ENCODE measurements at places on chromosomes 1 and 21.

DNA sequence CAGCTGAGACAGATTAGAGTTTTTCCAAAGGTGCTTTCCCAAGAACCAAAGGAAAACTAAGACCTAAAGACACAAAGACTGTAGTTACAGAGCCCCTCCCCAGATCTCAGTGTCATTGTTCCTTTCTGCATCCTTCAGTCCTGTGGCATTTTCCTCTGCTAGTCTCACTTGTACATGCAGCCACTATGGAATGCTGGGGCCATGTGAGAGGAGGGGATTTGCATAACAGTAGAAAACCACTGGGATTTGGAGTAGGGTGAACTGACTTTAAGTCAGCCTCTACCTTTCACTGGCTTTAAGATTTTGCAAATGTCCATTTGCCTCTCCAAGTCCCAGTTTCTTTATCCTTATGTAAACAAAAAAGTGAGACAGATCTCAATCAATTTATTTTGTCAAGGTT lies 119.4 kb upstream of the F3 start:
- no peak for DNase-seq

DNA sequence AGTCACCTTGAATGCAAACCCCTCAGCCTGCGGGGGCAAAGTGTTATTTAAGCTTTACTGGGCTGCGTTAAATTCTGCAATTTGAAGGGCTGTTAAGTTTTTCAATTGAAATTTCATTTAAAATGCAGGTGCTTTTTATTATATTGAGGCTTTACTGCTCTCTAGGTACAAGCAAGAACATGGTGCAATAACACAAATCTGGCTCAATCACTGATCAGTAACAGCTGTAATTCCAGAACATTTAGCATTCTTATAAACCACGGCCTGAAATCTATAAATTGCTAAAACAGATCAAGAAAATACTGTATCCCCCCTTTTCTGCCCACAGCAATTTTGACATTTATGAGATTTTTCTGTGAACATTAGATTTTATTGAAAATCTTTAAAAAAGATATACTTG lies 322.8 kb downstream of the KCTD3 start:
- no peak for DNase-seq

DNA sequence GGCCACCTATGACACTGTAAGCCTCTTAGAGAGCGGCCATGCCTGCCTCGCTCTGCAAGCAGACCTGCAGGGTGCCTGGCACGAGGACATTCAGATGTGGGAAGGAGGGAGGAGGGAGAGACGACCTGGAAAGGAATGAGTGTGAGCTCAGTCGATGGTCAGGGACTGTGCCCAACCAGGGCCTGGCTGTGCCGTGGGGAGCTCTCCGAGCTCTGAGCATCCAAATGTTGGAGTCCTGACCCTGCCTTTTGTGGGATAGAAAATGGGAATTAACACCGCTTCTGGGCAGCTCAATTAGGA lies 7.3 kb downstream of the CSTB start:
- no peak for DNase-seq

DNA sequence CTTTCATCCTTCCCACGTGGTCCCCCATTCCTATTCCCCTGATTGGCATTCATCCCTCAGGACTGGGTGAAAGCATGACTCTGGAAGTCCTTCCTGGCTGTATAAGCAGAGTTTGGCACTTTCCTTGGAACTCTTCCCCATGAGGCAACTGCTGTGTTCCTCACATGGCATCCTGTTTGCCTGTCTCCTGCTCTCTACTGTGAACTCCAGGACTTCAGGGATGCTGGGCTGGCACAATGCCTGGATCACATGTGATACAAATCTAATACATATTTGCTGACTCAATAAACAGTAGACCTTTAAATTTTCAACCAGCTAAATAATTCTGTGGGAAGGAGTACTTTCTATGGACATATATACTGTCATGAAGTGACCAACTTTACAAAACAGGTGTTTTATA lies 46.8 kb upstream of the EDEM3 start:
- DNase-seq: no peak

- DNase-seq: no peak
These were observed 105.7 kb downstream of the PLPPR5 start for GRCh38 chr1:98898940-98899339.

DNA sequence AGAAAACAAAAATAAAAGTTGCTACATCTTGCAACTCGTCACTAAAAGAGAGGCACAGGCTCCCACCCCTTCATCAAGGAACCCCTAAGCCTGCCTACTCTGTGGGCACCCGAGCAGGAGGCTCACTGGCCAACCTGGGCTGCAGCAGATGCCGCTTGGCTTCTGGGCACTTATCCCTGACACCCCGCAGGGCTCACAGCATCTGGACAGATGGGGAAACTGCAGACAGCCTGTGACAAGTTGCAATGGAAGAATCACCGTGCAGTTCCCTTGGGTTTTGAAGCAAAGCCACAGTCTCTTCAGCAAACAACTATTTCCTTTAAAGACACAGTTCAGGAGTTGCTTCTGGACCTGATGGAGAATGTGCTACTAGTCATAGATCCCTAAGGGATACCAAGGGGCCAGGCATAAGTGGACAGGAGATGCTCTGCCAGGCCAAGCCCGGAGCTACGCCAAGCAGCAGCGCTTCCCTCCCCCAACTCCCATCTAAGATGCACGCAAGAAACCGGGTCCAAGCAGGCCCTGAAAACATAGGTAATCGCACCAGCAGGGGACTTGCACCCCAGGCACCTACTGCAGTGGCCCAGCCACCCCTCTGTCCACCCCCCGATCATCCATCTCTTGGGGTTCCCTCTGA lies 170.6 kb downstream of the NPHP4 start:
- peak; percentile 77 for DNase-seq

DNA sequence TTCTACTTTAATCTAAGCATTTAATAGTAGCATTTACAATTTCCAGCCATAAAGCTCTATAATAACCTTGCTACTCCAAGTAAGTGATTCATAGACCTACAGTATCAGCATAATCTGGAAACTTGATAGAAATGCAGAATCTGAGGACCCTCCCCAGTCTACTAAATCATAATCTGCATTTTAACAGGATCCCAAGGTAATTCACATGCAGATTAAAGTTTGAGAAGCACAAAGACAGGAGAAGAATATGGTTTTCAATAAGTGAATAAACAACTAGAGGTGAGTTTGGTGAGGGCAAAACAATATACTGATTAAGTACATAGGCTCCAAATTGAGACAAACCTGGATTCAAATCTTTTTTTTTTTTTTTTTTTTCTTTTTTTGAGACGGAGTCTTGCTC lies 57.4 kb downstream of the PRPF38A start:
- no peak for DNase-seq

- DNase-seq: no peak
These were observed 19.0 kb downstream of the BCAR3 start for GRCh38 chr1:93662481-93663207.

- DNase-seq: no peak
These were observed 274.1 kb downstream of the FOXD2 start for GRCh38 chr1:47711848-47712492.

DNA sequence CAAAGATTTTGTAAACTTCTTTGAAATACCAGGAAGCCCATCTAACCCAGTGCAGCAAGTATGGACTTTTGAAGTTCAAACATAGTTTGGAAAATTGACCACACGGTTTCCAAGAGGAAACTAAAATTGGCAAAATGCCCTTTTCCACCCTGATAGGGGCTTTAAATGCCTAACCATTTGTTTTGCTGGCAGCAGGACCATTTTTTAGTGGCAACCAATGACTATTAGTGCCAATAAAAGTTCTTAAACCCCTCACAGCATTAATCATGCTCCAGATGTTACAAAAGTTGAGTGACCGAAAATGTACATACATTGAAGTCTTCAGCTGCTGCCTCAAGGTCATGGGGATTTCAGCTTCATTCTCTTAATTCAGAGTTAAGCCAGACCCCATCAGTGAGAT lies 46.4 kb upstream of the ENAH start:
- no peak for DNase-seq

GRCh38 chr1:211825980-211826379 lies 4.6 kb downstream of the LPGAT1 start:
- no peak for DNase-seq

DNA sequence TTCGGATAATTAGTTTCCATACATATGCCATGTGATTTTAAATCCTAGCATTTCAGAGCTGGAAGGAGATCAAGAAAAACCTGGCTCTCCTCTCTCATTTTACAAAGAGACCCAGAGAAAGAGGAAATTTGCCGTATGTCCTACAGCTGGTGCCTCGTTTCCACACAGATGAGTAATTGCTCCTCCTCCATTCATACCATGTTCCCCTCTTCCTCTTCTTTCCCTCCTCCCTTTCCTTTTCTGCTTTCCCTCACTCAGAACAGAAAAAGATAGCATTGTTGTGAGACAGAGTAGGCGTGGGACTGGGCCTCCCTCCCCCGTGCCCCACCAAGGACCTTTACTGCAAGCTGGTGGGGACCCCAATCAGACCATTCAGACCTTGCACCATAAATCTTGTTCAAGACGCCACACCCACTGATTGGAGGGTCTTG lies 13.7 kb upstream of the SLC44A3 start:
- peak; percentile 68 for DNase-seq

DNA sequence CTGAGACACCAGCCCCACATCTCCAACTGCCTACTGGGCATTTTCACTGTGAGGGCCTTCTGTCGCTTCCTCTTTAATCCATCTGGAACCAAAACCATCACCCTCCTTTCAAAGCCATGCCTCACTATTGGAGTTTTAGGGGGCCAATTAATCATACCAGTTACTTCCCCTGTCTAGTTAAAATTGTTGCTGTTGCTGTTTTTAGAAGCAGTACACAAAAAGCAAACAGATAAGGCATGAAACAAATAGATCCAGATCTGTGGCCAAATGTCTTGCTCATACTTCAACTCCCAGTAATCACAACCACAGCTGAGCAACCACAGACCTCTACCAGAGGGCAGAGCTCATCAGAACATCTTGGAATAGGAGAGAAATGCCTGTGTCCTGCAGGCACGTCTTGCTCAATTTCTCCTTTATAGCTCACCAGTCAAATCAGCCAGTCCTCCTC lies 133.8 kb upstream of the C1orf105 start:
- DNase-seq: no peak

DNA sequence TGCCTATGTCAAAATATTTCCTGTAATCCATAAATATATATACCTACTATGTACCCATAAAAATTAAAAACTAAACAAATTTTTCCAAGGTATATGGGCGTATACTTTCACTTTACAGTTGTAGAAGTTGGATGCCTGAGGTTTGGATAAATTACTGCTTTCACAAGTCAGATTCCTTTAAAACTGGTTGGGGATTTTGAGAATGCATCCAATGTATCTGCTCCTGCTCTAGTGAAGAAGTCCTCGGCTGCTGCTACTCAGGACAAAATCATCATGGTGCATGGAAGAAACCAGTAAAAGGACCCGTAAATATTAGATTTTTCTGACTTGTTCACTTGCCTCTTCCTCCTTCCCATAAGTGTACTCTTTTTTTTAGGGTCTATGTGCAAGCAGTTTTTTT lies 841.1 kb downstream of the USP25 start:
- DNase-seq: no peak

DNA sequence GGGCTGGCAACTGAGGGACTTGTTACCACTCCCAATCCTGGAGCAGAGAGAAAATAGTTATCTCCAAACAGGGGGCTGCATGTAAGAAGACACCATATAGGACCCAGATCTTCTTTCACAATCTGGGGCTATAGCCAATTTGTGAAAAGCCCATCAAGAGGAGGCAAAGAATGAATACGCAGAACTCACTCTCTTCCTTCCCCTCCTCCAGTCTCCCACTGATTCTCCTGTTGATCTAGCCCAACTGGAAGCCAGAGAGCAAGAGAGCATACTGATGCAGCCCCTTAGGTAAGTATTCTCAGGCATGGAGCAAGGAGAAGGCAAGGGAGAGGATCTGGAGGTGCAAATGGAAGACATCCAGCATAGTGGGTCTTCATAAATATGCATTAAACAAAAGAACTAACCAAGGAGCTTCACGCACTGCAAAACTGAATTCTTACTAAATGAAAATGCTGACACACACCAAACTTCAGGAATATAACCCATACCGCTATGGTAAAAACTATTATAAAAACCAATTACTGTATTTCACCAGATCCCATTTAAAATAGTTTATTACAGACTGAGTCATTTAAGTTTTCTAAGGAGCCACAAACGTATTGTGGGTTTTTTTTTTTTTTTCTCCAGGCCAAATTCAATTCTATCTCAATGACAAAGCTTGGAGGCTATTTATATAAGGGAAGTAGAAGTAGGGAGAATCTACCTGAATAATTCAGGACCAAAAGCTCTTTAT lies 15.5 kb upstream of the HMGB4 start:
- no peak for DNase-seq

GRCh38 chr1:231139659-231140654 lies 21.9 kb upstream of the TRIM67 start:
- DNase-seq: no peak

DNA sequence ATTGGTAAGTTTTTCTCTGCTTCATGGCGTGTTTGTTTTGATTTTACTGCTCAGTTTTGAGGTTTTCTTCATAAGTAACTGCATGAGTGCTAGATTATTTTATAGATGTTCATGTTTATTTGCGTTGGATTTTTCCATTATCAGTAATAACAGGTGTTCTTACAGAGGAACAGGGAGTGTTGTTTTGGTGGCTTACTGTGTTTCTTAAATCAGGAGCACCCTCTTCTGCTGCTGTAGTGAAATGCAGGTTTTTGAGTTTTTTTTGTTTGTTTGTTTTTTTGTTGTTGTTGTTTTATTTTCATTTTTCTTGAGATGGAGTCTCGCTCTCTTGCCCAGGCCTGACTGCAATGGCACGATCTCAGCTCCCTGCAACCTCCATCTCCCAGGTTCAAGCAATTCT lies 32.6 kb downstream of the CTBS start:
- no peak for DNase-seq

GRCh38 chr1:50140182-50140447 lies 31.4 kb downstream of the ELAVL4 start:
- no peak for DNase-seq

GRCh38 chr21:44992608-44993031 lies 52.8 kb downstream of the SLX9 start:
- no peak for DNase-seq

- DNase-seq: no peak
These were observed 10.4 kb downstream of the ZNF697 start for GRCh38 chr1:119637710-119638109.

- peak; percentile 17 for DNase-seq
These were observed 90.5 kb downstream of the LIPI start for GRCh38 chr21:14120091-14120734.

GRCh38 chr1:56189946-56190805 lies 389.2 kb downstream of the PLPP3 start:
- no peak for DNase-seq

DNA sequence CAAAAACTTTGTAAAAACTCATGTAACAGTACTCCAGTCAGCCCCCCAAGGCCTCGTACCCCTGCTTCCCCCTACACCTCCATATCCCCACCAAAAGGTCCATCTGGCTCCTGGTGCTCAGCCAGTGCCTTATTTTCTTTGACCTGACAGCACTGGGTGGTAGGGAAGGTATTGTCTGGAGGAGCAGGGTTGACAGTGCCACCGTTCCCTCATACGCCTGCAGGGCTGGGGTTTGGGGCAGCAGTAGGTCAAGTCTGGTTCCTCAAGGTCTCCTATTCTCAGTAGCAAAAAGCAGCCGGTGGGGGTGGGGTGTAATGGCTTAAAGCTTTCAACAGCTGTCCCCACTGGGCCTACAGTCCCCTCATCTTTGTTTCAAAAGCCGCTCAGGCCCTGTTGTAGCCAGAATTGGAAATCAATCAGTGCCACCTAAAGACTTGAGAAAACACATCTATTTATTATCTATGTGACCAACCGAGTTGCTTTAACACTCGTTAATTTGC lies 25.3 kb upstream of the TTF2 start:
- DNase-seq: no peak
